Parietal lobe (tissue), 2 donors: ENCODE measurements at places on chromosomes 11 and 22. TPM values are rescaled to one million over a fixed set of nuclear protein-coding genes. Genes with fewer than 3 reads are reported as not detected.

The GLYAT gene
- not detected for total RNA-seq

The CASP1 gene
- total RNA-seq, result 4.4 TPM

The EPS8L2 gene
- not detected for total RNA-seq

The RHOD gene
- total RNA-seq, result not detected

The HRAS gene
- total RNA-seq, result 32.6 TPM

The RANBP1 gene
- 109 TPM for total RNA-seq

The TSPAN18 gene
- 21.9 TPM for total RNA-seq

The FOLR2 gene
- total RNA-seq, result 4.1 TPM

The DBX1 gene
- total RNA-seq, result not detected

The ANKK1 gene
- not detected for total RNA-seq

The SCO2 gene
- total RNA-seq, result 1.3 TPM

The NCAM1 gene
- total RNA-seq, result 895 TPM

The KRTAP5-1 gene
- total RNA-seq, result not detected

The NLRP14 gene
- 1.6 TPM for total RNA-seq

The FOLH1 gene
- total RNA-seq, result 7.8 TPM

The LIN7C gene
- 156 TPM for total RNA-seq

The KCNQ1 gene
- total RNA-seq, result not detected

The MS4A6E gene
- total RNA-seq, result not detected

The SOX10 gene
- total RNA-seq, result 3.4 TPM

The OR52A1 gene
- not detected for total RNA-seq

The BATF2 gene
- total RNA-seq, result not detected

The LDLRAD3 gene
- 65.7 TPM for total RNA-seq

The PARVG gene
- total RNA-seq, result 1.9 TPM

The LSP1 gene
- 0.63 TPM for total RNA-seq

The SERGEF gene
- 57.6 TPM for total RNA-seq

The CD3G gene
- total RNA-seq, result not detected

The MYEOV gene
- not detected for total RNA-seq

The KCNJ5 gene
- 0.63 TPM for total RNA-seq

The ST3GAL4 gene
- total RNA-seq, result 14.4 TPM

The APBB1 gene
- total RNA-seq, result 222 TPM

The TNNT3 gene
- total RNA-seq, result not detected

The LUZP2 gene
- total RNA-seq, result 73.9 TPM

The TMEM126A gene
- 17.8 TPM for total RNA-seq

The OR51B2 gene
- total RNA-seq, result 2.2 TPM

The MMP1 gene
- not detected for total RNA-seq

The MCAT gene
- total RNA-seq, result 26.9 TPM

The IGLL5 gene
- total RNA-seq, result not detected

The USP35 gene
- total RNA-seq, result 23.5 TPM

The APOL4 gene
- 18.8 TPM for total RNA-seq

The CHRM4 gene
- total RNA-seq, result 3.1 TPM

The TMEM45B gene
- 0.94 TPM for total RNA-seq

The UCP3 gene
- total RNA-seq, result 6.3 TPM

The OR8G1 gene
- total RNA-seq, result not detected
